ENCODE measurements at places on chromosomes 7 and 10.

DNA sequence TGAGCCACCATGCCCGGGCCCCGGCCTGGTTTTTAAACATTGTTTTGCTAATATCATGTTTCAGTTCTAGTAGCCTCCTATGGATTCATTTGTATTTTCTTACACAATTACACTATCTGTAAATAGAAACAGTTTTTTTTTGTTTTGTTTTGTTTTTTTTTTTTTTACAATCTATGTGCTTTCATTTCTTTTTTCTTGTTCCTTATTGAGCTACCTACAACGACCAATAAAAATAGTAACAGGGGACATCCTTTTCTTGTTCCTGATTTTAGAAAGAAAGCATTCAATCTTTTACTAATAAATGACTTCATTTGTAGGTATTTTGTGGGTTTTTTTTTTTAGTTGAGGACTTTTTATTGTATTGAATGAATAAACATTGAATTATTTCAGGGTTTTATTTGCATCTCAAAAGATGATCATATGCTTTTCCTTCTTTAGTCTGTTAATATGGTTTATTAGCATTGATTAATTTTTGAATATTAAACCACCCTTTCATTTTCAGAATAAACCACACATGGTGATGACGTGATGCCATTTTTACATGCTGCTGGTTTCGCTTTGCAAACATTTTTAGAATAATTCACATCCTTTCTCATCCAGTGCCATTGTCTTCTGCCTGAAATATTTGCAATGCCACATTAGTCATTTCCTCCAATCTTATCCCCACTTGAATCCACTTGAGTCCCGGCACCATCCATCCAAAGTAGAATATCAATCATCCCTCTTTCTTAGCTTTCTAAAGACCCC is 18.1 kb upstream of the AKR1E2 start:
- no peak for DNase-seq

- no peak for DNase-seq
Measured at GRCh38 chr10:34789966-34790506, 25.1 kb downstream of the PARD3 start.

GRCh38 chr10:131948501-131948900 is 33.2 kb downstream of the BNIP3 start:
- no peak for DNase-seq

GRCh38 chr7:27689591-27690164 is 27.0 kb upstream of the HIBADH start:
- DNase-seq = no peak

DNA sequence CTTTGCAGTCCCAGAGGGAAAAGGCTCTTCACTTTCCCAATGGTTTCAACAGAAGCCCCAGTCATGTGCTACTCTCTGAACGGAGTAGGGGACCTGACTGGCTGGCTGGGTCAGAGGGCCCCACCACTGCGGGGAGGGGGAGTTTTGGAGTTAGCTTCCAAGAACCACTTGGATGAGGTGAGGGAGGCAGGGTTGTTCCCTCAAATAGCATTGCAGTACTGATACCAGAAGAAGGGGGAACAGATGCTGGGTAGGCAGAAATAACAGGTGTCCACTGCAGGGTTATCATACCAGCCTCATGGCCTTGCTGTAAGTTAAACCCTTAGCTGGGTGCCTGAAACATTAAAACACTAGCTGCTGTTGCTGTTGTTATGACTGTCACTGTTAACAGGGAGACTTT is 131.3 kb downstream of the UBE2H start:
- no peak for DNase-seq

DNA sequence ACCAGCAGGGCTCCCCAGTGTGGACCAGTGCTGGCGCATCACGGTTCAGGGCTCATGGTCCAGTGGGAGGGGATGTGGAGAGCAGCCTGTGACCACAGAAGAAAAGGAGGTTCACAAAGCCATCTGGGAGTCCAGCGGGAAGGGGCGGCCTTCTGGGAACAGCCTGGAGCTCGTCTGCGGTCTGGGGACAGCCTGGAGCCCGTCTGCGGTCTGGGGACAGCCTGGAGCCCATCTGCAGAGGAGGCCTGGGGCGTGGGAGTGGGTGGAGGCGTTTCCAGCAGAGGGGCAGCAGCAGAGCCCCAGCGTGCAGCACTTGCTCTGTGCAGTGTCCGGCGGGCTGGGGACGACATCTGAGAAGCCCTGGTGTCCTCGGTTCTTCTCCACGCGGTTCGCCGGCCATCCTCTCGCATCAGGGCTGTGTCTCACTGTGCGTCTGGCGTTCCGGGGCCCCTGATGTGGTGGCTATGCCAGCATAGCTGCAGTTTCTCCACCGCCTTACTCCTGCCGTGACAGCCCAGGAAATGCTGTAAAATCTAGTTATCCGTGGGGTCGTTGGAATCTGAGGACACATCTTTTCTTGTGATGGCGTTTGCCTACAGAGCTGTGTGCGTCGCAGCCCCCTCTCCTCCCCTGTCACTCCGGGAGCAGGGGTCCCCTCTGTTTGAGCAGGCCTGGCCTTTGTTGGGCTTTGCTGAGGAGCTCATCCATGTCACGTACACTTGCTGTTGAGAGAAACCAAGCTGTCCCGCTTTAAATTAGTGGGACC is 104.6 kb downstream of the INPP5A start:
- DNase-seq = no peak

- no peak for DNase-seq
Measured at GRCh38 chr10:132942101-132943057, at the start of gene CFAP46. Gene CFAP46, minus strand, starts transcription at chr10:132942570. Its CDS starts 86 bp downstream, at chr10:132942484.

DNA sequence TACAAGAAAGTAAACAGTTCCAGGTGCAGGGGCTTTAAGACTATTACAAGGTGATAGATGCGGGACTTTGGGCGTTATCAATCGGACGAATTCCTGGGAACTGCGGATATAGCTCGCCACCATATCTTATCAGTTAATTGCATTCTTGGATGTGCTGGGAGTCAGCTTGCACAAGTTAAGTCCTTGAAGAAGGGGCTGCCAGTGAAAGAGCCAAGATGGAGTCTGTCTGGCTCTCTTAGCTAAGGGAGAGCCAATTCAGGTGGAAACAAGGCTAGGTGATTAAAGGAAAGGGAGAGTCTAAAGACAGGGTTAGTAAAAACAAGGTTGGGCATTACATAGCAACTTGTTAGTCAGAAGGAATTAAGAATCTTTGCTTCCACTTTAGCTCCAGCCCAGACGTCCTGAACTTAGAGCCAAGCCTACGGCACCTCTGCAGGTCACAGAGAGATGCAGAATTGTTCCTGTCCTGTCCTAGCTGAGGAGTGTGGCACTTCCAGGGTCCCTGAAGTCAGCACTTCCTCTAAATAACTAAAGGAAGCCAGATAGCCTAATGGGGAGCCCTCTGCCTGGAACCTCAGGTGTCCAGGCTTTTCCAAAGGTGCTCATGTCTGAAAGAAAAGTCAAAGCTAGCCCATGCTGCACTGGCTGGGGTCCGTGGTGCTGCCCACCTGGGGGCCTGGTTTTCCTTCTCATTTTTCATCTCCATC is 17.3 kb downstream of the ZC3HAV1 start:
- no peak for DNase-seq

DNA sequence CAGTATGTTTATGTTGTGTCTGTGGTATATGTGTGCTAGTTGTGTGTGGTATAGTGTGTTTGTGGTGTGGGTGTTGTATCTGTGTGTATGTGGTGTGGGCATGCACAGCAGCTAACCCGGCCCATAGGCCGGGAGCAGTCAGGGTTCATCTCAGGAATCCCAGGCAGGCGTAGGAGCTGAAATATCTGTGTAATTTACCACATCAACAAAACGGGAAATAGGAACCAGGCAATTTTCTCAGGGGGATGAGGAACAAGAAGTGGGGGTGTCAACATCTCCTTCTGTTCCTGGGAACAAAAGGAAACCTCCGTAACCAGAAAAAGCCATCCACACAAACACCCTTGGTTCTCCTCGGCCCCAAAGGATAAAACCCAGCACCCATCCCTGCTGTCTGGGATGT is 24.5 kb upstream of the ZNF488 start:
- no peak for DNase-seq

DNA sequence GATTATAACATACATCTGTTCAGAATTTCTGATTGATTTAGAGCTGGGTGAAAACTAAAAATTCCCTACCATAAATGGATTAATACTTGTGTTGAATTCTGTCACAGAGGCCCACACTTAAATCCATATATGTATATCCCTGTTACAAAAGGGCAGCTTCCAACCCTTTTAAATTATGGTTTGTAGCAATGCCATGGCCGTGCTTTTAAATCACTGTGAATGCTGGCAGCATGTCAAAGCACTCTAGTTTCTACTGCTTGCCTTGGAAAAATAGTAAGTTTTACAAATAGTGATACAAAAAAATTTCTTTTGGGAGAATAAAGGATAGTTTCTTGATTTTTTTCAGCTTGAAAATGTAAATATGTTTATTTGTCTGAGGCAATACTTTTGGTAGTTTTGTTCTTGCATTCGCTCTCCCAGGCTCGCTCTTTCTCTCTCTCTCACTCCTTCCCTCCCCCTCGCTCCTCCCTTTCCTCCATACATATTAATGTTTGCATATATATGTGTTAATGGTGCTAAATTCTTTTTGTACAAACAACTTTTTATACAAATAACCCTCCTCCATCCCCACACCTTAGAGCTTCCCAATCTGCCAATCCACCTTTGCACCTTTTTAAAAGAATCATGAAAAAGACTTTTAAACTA is 29.8 kb downstream of the TES start:
- no peak for DNase-seq

DNA sequence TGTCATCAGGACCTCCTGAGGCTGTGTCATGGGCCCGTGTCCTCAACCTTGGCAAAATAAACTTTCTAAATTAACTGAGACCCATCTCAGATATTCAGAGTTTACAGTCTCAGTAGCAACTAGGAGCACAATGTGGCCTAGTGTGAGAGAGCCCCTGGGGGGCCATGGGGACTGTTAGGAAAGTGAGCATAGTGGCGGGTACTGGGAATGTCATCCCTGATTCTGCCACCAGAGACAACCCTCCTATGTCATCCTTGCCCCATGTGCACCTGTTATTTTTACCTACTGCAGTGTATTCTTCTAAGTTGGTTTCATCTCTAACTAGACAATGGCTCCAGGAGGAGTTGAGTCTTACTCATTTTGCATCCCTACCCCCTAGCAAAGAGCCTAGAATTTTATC is 78.6 kb downstream of the CCDC71L start:
- no peak for DNase-seq

DNA sequence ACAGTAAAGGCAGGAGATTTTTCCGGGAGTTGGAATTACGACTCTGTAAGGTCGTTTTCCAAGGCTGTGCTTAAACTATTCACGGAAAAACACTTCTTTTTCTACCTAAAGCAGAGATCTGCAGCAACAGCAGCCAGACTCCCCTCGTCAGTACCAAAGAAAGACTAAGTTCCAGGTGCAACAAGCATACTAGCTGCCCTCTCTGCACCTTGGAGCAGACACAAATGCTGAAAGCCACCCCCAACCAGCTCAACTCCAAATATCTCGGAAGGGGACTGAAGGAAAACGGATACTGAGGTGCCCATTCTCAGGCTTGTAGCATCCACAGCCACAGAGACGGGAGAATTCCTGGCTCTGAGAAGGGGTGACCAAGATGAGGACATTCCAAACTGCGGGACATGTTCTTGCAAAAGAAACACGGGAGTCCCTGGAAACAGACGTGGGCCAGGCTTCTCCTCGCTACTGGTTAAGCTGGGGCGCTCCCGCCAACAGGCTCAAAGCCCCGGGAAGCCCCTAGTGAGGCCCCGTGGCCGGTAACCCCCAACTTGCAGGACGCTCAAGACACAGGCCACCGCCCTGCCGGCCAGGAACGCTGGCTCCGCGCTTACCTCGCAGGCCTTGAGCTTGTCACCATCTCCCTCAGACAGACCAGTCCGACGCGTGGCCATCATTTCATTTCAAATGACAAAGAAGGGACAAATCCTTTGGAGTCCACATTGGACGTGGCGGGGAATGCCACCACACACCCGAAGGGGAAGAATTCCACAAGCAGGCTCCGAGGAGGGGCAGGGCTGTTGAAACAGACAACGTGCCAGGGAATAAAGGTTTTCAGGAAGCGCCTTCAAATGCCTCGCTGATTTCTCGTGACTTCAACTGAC is 2.2 kb downstream of the ARHGAP21 start:
- DNase-seq = no peak

DNA sequence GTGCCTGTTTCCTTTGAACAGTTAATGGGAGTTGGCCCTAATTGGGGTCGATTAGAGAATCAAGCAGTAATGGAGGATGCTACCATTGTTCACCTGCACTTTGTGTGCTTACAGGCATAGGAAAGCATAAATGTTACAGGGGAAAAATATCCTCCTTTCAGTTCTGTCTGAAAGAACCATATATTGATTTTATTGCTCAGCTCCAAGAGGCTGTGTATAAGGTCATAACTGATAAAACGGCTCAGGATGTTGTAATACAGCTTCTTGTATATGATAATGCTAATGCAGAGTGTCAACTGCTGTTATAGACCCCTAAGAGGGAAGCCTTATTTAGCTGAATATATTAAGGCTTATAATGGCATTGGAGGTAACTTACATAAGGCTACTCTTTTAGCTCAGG is 32.9 kb upstream of the AKR1C2 start:
- no peak for DNase-seq

DNA sequence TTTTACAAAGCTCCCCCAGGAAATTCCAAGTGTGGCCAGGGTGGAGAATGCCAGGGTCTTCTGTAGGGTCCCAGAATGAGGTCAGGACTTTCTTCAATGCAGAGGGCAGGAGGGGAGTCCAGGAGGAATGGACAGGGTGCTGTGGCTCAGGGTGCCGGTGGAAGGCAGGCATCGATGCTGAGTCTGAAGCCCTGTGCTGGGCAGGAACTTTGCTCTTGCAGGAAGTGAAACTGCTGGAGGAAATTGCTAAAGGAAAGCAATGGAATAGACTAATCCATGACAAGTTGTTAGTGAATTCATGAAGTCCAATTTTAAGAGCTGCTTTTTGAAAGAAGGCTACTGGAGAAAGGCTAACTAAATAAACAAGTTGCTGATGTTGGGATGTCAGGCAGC is 14.8 kb downstream of the PTPRE start:
- DNase-seq = no peak
